ENCODE measurements at places on chromosomes 12 and 14. TPM values are rescaled to one million over a fixed set of nuclear protein-coding genes. Genes with fewer than 3 reads are reported as not detected.

- no peak for DNase-seq
Measured at GRCh38 chr12:72369423-72369959, 97.3 kb downstream of the TRHDE start.

GRCh38 chr12:119660076-119660475, 7.9 kb upstream of the PRKAB1 start:
- DNase-seq: peak; percentile 33

- no peak for DNase-seq
Measured at GRCh38 chr12:59166457-59166856, 246.2 kb upstream of the LRIG3 start.

GRCh38 chr14:104133496-104133895, 4.9 kb upstream of the KIF26A start:
- DNase-seq: no peak

DNA sequence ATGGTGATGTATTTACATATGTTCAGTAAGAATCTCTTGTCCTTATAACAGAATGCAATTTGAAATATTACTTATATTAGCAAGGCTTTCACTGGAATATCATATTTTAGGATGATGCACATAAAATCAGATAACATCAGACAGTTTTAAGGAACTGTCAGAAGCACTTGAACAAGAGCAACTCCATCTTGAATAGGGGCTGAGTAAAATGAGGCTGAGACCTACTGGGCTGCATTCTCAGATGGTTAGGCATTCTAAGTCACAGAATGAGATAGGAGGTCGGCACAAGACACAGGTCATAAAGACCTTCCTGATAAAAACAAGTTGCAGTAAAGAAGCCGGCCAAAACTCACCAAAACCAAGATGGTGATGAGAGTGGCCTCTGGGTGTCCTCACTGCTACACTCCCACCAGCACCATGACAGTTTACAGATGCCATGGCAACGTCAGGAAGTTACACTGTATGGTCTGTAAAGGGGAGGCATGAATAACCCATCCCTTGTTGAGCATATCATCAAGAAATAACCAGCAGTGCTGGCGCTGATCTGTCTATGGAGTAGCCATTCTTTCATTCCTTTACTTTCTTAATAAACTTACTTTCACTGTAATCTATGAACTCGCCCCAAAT, 27.6 kb upstream of the ETV6 start:
- DNase-seq: no peak

- DNase-seq: no peak
Measured at GRCh38 chr14:61615743-61616523, 79.4 kb upstream of the HIF1A start.

DNA sequence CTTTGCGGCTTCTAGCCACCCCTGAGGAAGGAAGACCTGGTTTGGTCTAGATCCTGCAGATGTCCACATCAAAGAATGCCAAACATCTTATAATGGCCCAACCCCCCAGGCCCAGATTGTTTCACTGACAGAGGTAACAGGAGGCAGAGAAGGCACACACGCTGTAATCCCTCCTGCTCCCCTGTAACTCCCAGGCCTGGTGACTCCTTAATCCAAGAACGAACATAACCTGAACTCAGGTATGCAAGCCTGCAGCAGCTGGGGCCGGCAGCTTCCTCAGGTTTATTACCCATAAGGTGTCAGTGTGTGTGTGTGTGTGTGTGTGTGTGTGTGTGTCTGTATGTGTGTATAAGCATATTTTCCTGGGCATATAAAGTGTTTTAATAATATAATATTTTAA, 52.7 kb downstream of the ERH start:
- DNase-seq: no peak

DNA sequence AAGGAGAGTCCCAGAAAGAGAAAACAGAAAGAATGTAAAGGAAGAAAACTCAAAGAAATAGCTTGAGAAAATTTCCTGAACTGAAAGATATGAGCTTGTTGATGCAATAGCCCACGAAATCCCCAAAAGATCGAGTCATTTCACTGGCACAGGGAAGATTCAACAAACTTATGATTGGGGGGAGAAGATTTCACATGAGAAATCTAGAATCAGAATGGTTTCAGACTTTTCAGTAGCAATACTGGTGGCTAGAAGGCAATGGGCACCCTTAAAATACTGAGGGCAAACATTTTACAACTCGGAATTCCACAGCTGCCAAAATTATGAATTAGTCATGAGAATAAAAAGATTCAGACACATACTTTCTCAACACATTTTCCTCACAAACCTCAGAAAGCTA, 8.9 kb upstream of the KRT7 start:
- no peak for DNase-seq

GRCh38 chr14:23933742-23934128, 19.8 kb upstream of the DHRS4 start:
- DNase-seq: no peak

DPPA3 gene
- total RNA-seq: not detected

IFNG-AS1 gene
- 1.6 TPM for total RNA-seq

MAP3K9 gene
- 3.8 TPM for total RNA-seq

RND1 gene
- total RNA-seq: 5.6 TPM
